ENCODE measurements at places on chromosomes 2 and 18.

DNA sequence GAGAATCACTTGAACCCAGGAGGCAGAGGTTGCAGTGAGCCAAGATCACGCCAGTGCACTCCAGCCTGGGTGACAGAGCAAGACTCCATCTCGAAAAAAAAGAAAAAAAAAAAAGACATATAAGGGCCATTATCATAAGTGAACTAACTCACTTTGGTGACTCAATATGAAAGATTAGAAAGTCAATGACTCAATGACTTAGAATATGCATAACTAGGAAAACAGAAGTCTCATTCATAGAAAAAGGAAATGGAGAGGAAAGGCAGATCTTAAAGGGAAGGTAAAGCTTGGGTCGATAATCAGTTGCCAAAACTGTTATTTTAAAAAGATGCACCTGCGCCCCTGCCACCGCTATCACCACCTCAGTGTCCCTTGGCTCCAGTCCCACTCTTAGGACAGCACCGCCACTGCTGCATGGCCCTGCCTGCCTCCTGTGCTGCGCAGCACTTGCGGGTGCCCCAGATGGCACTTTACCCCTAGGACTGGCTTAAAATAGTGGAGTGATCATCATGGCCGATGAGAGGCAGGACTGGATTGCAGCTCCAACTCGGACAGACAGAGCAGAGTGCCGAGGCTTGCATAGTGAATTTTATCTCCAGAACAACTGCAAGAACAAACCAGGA lies 54.7 kb downstream of the INO80D start:
- no peak for DNase-seq

DNA sequence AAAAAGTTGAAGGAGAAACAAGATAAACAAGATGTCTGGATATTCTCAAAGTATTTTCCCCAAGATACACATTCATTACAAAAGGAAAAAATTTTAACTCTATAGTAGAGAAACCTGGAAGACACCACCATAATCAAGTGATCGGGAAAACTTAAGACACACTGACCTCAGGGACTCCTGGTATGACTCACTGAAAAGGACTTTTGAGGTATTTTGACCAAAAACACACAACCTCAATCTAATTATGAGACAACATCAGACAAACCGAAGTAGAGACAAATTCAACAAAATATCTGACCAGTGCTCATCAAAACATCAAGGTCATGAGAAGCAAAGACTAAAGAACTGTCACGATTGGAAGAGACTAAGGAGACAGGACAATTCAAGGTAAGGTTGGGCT lies 34.7 kb downstream of the LPIN2 start:
- DNase-seq: no peak

GRCh38 chr2:49928551-49928950 lies 774.2 kb upstream of the FSHR start:
- DNase-seq: no peak

- no peak for DNase-seq
Observed at GRCh38 chr2:221571025-221571550, 1.0 kb downstream of the EPHA4 start.

DNA sequence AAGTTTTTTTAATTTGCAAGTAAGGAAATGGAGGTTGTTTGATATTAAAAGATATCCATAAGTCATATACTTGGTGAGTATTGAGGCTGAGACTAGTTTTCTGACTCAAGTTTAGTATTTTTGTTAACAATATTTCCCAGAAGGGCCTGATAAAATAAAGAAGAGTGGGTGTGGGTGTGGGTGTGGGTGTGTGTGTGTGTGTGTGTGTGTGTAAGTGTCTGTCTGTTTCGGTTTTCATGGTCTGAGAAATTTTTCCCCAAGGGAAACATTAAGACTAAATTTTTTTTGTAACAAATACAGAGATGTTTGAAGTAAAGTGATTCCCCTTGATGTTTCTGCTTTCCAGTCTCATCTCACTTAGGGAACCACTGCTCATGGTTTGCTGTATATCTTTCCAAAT lies 36.5 kb downstream of the PPM1B start:
- DNase-seq: no peak

- DNase-seq: no peak
Observed at GRCh38 chr2:102075479-102075878, 67.1 kb upstream of the IL1R1 start.

DNA sequence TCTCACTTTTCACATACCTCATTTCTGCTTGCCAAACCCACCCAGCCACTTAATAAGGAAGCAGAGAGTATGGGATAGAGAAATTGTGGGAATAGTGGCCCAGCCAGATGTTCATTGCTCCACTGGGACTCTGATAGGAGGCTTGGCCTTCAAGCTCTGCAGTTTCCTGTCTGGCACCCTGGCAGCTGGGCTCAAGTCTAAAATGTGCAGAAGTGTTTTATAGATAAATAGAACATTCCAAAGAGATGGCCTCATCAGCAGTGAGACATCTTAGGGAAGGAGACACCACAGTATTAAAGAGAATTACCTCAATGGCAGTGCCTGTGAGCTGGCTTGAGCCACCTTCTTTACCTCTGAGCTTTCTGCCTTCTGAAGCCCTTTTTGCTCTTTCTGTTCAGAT lies 24.7 kb downstream of the COPS7B start:
- no peak for DNase-seq

DNA sequence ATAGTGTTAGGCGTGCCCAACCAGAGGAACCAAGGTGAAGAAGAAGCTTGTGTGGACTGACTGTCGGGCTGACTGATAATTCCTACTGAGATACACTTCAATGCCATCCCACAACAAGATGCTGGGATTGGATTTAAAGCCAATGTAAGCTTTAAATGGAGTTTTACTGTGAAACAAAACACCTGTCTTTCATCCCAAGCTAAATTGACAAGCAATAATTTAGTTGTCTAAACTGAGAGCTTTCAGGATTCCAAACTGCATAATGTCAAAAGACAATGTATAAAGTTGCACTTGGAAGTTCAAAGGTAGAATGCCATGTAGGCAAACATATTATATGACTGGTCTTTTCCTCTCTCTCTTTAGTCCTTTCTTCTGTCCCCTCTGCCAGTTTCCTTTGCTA lies 1025.3 kb upstream of the FANCL start:
- DNase-seq: no peak

Measured in omental fat pad (tissue), 4 donors.